HCT116 (cell line): ENCODE measurements at places on chromosomes 1 and 21. TPM values are rescaled to one million over a fixed set of nuclear protein-coding genes. Genes with fewer than 3 reads are reported as not detected.

DNA sequence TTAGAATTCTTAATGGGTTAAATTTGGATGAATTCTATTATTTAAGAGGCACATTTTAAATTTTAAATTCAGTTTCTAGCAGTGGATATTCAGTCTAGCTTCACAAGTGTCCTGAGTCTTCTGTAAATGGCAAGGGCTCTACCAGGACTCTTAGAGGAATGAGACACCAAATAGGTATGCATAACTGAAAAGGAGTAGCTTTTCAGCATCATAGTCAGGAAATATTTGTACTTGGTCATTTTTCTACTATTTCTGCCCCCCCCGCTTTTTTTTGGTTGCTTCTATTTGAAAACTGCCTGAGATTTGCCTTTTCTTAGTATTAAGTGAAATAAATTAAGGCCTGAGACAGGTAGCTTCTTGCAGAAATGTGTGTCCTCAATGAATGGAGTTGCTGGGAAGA, 80.2 kb downstream of the MAST2 start:
- no peak for DNase-seq

- no peak for DNase-seq
These were observed 143.2 kb upstream of the CSF3R start for GRCh38 chr1:36625935-36626310.

DNA sequence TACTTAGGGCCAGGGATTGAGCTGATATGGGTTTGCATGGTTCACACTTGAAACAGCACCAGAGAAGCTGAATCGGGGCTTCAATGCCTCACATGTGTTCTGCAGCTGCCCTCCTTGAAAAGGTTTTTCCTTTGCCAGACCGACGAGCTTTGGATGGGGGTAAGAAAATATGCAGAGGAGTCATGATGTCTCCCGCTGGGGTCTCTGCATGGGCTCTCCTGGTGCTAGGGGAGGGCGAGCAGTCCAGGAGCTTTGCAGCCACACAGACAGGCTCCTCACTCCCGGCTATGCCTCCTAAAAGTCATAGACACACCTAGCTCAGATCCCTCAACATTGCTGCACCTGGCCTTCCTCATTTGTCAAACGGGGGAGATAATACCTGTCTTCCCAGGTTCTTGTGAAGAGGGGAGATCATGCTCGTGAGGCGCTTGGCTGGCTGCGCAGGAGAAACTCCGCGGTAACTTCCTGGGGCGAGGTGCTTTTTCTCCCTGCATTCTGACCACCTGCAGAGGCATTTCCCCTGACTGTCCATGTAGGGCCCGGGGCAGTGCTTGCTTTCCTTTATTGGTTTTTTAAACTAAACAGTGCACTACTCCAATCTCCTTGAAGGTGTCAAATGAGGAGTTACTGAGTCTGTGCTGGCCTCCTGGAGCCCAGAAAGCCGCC, 112.4 kb downstream of the PLXNA2 start:
- DNase-seq = no peak

DNA sequence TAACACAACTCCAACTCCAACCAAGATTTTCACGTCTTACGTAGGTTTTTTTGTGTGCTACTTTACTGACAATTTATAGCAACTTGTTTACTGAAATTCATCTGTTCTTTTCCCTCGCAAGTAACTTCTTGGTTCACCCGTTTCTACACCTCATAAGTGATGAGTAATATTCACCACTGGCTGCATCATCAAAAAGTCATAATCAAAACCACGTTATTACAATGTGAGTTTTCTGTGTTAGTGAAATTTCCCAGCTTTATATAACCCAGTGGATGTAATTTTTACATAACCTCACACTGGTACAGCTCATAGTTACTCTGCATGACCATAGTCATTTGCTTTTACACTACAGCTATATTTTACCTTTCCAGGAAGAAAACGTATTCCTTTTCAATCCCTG, 401.1 kb upstream of the LYPLAL1 start:
- no peak for DNase-seq

MAP10 gene
- total RNA-seq = not detected

DNA sequence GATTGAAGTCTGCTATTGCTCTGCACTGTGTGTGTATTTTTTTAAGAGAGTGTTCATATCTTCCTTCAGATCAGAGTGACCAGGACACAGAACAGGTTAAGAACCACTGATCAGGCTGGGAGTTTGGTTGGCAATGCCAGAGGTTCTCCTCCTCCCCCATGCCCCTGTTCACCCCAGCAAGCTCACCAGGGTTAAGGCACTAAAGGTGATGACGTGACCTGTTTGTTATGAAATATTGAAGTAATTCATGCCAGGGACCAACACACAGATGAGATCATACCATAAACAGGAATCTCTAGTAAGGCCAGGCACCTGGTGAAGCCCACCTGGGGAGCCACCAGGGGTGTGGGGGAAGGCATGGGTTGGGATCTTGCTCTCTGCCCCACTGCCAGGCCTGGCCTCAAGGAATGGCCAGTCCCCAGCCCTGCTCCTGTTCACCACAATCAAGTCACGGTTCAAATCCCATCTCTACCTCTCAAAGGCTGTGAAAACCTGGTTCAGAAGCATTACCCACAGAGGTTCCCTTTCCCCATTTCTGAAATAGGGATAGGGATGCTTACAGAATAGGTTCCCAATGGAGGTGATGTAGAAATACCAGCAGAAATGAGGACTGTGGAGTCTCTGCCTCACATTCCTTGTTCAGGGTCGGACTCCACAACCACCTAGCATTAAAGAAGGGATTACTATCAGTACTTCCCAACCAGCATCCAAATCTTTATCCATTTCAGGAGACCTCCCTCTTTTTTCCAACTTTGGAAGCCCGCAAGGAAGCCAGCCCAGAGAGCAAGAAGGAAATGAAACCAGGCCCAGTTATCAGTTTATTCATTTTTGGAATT, 2.4 kb downstream of the ID3 start:
- peak; percentile 44 for DNase-seq

DNA sequence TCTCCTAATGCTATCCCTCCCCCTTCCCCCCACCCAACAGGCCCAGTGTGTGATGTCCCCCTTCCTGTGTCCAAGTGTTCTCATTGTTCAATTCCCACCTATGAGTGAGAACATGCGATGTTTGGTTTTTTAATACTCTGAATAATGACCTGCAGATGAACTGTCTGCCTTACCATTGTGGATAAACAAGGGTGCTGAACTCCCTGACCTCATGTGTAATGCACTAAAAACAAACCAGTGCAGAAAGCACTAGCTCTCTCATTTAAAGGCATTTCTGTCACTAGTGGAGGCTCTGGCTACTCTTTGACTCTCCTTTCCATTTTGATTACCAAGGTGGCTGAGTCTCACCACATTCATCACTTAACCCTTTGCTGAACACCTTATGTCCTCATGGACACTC, 23.1 kb upstream of the TRAF3IP3 start:
- no peak for DNase-seq

ANKRD34A gene
- 1.1 TPM for total RNA-seq

GRCh38 chr1:185345913-185346720, 29.1 kb upstream of the IVNS1ABP start:
- DNase-seq = no peak
